ENCODE measurements at places on chromosomes 3 and 15.

DNA sequence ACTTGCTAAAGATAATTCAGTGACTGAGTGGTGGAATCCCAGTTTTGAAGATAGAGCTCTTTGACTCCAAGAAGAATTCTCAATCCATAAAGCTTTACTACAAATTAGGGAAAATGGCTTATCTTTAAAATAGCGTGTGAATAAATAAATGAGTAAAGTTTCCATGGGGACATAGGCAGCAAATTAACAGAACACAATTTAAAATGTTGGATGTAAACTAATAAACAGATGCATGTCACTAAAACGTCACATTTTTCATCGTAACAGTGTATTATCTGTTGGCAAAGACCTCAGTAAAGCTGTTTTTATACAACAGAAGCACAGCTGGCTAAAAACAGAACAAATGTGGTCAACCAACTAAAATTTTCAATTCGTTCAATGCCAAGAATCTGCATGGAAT, 913.9 kb upstream of the CFAP20DC start:
- no peak for DNase-seq

GRCh38 chr3:14783480-14784086, 35.2 kb upstream of the FGD5 start:
- DNase-seq: peak; percentile 37

DNA sequence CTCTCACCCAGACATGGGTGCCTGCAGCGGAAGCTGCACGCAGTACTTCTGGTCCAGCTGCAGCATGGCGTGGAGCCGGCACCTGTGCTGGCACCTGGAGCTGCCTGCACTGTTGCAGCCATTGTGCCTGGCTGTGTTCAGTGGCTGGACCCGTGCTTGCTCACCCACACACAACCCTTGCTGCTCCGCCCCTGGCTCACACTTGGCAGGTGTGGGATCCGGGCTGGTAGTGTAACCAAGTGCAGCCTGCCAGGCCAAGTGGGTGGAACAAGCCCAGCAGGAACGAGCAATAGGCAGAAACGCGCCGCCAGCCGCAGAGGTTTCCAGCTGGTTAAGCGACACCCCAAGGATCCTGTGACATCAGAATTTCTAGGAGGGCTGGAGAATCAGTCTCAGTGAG, 11.2 kb upstream of the SCAPER start:
- no peak for DNase-seq

DNA sequence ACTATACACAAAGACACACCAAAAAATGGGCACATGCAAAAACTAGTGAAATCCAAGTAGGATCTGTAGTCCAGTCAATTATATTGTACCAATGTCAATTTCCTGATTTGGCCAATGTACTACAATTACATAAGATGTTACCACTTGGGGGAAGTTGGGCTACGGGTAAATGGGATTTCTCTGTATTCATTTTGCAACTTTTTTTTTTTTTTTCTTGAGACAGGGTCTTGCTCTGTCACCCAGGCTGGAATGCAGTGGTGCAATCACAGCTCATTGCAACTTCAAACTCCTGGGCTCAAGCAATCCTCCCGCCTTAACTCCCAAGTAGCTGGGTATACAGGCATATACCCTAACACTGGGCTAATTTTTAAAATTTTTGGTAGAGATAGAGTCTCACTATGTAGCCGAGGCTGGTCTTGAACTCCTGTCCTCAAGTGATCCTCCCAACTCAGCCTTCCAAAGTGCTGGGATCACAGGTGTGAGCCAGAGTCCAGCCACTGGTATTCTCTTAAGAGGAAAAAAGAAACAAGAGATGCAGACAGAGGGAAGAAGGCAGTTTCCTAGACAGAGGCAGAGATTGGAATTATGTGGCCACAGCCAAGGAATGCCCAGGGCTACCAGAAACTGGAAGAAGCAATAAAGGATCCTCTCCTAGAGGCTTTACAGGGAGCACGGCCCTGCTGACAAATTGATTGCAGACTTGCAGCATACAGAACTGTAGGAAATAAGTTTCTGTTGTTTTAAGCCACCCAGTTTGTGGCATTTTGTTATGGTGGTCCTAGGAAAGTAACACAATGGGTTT, 33.3 kb downstream of the TFDP2 start:
- no peak for DNase-seq

All from SK-N-DZ (cell line).